Left hindlimb (tissue), 1 donor: ENCODE measurements at places on chromosomes 11 and 22.

- no peak for DNase-seq
These were observed 7.1 kb upstream of the IL2RB start for GRCh38 chr22:37156686-37157435.

DNA sequence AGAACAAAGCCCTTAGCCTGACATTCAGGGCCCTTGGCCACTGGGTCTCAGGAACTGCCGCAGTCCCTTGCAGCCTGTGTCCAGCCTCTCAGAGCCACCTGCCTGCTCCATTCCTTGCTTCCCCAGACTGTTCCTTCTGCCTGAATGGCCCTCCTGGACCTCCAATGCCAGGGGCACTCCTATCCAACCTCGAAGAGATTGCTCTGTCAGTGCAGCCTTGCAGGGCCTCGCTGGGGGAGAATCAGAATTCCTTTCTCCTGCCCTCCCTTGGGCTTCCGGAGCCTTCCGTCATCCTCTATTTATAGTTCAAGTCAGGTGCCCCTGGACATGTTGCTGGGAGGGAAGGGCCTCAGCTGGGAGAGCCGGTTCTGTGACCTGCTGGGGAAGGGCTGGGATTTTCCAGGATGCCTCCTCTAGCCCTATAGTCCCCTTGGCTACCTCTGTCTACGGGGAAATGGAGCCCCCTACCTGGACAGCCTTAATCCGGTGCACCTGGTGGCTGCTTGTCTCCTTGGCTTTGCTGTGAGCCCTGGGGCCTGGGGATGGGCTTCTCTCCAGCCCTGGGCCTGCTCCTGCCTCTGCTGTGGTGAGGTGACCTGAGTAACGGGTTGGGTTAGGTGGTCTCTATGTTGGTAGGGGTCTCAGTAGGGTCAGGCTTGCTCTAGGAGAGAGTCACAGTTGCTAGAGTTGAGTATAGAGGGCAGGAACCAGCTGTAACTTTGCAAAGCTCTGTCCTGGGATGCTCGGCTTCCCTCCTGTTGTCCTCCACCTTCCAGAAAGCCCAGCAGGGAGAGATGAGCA is 45.9 kb upstream of the SYT7 start:
- DNase-seq: no peak

GRCh38 chr11:96014217-96014616 is 90.3 kb upstream of the MTMR2 start:
- no peak for DNase-seq

DNA sequence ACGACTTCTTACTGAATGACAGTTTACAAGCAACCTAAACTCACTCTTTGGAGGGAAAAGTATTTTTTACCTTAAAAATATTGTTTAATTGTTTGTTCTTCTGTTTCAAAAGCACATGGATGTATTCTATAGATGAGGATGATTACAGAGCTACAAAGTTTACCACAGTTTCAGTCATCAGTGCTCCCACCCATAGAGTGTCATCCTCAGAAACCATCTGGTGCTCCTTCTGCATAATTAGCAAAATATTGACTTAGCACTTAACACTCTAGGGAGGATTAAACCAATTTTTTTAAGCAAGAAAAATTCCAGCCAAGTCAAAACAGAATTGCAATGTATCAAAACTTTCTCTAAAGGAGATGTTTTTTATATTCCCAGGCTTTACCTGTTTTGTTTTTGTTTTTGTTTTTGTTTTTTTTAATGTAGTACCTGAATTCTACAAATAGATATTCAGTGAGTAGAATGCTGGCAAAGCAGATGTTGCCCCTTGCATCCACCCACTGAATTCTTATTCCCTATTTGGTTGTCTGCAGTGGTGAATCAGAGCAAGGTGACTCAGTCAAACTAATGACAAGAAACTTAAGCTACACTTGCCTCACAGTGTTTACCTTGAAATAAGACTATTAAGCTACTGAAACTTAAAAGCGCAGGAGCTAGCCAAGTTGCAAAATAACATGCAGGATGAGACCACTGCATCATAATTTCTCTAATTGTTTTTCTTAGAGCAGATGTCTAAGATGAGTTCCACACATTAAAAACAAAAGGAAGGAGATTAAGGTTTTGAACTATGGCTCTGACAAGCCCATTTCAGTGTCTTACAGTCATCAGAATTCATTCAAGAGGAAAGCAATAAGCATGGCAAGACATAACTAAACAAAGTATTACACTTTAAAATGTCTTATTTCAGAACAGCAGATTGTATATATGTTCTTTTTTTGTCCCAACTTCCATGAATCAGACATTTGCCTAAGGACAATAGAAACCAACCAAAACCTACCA is 155.1 kb upstream of the SOX6 start:
- no peak for DNase-seq

- DNase-seq: no peak
These were observed 54.3 kb downstream of the RTL6 start for GRCh38 chr22:44443641-44444235.

- no peak for DNase-seq
These were observed 442.4 kb upstream of the ISX start for GRCh38 chr22:34623580-34623979.

- no peak for DNase-seq
These were observed 20.0 kb upstream of the LMO1 start for GRCh38 chr11:8283465-8284230.

GRCh38 chr11:124801014-124801413 is 808 bp upstream of the MSANTD2 start:
- DNase-seq: no peak

DNA sequence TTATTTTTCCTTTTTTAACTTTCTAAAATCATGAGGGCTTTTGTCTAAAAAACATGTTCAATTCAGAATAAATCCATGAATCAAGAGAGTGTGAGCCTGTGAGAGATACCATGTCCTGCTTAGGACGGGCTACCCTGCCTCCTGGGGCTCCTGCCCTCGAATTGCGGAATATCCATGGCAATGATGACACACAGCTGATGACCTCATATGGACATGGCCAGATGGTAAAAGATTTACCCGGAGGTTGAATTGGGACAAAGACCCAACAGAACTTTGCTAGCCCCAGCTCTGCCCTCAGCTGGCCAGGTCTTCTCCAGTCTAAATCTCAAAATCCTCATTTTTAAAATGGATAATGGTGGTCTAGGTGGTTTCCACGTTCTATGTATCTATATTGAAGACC is 538.1 kb upstream of the API5 start:
- DNase-seq: no peak

GRCh38 chr22:37309211-37310074 is 27.1 kb downstream of the CYTH4 start:
- DNase-seq: no peak

GRCh38 chr11:84685976-84686375 is 941.2 kb downstream of the DLG2 start:
- no peak for DNase-seq

- DNase-seq: no peak
These were observed 884.4 kb upstream of the CNTN5 start for GRCh38 chr11:98136357-98136756.

DNA sequence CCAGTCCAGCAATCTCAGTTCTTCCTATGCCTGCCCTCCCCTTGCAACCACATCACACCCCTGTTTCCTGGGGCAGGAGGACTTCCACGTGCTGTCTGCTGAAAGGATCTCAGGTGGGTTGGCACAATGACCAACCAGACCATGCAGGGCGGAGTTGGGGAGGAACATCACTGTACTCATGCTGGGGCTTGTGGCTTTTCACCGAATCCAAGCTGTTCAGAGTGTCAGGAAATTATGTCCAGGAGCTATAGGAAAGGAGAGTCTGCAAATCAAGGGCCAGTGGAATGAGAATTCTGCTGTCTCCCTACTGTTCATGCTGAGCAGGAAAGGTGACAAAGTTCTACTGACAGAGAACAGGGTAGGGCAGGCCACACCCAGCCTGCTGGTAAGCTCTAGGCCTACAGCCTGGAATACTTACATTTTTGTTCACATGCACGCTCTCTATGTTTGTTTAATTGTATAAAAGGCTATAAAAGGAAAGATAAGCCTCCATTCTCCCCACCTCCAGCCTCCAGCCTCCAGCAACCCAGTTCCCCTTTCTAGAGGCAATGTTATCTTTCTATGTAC is 1.7 kb upstream of the PLAAT2 start:
- no peak for DNase-seq

DNA sequence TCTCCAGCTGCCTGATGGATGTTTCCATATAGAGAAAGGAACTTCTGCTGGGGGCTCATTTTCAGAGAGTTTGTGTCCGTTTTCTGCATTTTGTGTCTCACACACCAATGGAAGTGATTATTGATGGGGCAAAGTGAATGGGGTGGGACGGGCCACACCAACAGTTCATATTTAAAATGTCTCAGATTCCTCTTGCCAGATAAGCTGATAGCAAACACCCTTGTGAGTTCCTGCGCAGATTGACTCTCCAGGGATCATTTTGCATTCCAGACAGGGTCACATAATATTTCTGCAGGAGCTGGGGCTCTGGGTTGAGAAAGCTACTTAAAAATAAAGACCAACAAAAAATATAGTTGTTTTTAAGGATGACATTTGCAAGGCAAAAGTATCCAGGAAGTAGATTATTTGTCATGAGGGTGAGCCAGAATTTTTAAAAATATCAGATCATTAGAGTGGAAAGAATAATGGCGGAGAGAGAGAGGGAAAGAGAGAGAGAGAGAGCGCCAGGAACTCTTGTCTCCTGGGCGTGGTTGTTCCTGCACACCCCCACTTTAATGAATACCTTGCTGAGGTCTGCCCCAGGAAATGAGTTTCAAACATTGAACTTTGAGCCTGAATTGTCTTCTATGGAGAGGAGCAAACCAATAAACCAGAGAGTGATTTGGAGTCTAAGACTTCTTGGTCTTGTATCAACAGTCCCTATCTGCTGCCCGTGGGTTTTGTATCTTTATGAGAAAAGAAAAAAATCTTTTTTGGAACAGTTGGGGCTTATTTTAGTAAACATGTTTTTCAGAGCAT is 33.3 kb downstream of the MICAL2 start:
- DNase-seq: no peak

GRCh38 chr11:78259777-78260487 is 71.2 kb downstream of the USP35 start:
- DNase-seq: no peak

GRCh38 chr11:87353771-87354345 is 316.1 kb downstream of the TMEM135 start:
- no peak for DNase-seq

- no peak for DNase-seq
These were observed 68.0 kb upstream of the YWHAH start for GRCh38 chr22:31876156-31876920.

DNA sequence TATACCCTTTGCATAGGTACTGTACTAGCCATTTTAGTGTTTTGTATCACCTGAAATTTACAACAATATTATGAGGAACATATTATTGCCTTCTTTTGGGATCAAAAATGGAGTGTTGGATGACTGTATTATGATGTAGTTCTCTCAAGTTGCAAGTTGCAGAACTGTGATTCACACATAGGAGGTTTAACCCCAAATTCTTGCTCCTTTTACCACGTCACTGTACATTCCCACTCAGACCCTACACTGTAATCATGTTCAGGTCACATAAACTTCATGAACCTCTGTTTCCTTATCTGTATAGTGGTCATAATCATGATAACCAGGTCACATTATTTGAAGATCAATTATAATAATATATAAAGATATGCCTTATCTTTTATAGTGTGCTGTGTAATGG is 925.1 kb upstream of the TENM4 start:
- DNase-seq: no peak

- DNase-seq: no peak
These were observed 14.6 kb downstream of the GAL start for GRCh38 chr11:68698993-68699392.

DNA sequence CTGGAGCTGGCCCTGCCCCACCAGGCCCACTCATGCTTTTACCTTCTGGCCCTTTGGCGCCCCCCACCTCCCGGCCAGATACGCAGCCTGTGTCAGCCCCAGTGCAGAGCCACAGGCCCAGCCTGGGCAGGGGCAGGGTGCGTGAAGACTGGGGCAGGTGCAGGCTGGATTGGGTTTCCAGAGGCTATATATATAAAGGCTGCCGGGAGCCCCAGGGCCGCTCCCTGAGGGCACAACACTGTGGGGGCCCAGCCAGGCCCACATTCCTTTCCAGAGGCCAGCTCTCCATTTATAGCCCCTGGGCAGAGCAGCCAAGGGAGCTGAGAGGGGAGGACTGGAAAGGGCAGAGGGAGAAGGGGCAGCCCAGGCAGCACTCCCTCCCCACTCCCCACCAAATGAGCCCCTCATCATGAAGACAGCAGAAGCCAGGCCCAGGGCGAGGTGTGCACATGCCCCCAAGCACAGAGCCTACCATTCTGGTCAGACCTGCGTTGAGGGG is 5.0 kb upstream of the MYOD1 start:
- DNase-seq: peak; percentile 58

DNA sequence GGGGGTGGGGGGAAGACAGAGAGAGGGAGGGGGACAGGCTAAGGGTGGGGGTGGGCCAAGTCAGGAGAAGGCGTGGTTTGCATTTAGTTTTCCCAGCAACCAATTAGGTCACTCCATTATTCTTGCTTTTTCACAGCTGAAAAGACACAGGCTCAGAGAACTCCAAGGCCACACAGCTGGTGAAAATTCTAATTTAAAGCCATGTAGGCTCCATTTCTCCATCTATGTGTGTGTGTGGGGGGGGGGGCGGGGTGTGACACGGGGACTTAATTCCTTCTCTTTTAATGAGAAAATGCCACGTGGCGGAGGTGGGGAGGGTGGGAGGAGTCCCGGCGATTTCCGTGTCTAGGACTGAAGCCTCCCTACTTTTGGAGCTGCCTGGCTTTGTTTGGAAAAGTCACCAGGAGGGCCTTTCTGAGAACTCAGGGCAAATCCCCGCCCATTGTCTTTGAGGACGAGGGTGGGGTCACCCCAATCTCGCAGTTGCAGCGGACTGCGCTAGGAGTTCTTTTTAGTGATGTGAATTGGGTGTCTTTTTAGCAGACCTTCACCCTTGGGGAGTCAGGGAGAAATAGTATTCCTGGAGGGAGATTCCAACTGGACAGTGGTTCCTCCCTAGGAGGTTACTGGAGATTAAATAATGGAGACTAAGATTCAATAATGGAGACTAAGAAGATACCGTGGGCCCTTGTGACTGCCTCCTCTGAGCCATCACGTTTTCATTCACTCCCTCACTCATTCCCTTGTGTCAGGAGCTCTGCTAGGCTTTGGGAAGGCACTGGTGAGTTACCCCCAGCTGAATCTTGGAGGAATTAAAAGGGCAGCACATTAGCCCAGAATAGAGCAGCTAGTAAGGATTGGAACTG is 36.4 kb upstream of the PTPRJ start:
- DNase-seq: no peak

GRCh38 chr11:100639140-100639539 is 47.9 kb upstream of the ARHGAP42 start:
- DNase-seq: no peak

DNA sequence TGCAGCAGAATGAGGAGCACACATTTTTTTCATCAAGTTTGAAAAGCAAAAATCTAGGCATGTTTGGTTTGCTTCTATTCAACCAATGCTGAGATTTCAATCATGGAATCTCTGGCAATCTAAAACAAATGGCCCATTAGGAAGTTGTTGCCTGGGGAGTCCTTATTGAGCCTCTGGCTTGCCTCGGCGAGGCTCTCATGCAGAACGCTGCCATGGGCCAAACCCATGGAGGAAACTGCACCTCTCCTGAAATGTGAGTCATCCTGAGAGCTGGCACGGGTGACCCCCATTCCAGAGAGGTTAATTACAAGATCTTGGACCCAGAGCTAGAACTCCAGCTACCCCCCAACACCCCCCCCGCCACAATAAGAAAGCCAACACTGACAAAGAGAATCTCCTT is 80.7 kb downstream of the MN1 start:
- DNase-seq: no peak
